Activated CD4-positive, alpha-beta memory T cell treated with anti-CD3 and anti-CD28 coated beads for 36 hours (primary cell): ENCODE measurements at places on chromosomes 16 and 17. TPM values are rescaled to one million over a fixed set of nuclear protein-coding genes. Genes with fewer than 3 reads are reported as not detected.

DNA sequence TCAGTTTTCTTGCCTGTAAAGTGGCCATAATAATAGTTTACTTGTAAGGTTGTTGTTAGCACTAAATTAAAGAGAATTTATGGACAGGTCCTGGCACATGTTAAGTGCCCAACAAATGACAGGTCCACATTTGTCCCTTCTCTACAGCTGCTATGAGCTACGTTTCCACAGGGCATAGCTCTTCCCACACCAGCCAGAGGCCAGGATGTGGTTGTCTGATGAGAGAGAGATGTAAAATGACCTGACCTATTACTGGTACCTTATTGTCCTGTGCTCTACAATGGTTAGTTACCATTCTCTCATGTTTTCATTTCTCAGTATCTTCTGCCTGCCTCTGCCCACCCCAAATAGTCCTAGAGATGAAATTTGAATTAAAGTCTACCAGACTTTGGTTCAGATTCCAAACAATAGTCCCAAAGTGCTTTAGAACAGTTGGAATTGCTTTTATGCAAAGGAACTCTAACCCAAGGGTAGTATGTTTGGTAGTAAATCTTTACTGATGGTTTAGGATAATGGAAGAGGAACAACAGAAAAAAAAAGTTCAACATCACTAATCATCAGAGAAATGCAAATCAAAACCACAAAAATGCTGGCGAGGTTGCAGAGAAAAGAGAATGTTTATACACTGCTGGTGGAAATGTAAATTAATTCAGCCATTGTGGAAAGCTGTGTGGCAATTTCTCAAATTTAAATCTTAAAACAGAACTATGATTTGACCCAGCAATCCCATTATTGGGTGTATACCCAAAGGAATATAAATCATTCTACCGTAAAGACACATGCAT, 57.1 kb upstream of the ANKFN1 start:
- DNase-seq, result no peak

DNA sequence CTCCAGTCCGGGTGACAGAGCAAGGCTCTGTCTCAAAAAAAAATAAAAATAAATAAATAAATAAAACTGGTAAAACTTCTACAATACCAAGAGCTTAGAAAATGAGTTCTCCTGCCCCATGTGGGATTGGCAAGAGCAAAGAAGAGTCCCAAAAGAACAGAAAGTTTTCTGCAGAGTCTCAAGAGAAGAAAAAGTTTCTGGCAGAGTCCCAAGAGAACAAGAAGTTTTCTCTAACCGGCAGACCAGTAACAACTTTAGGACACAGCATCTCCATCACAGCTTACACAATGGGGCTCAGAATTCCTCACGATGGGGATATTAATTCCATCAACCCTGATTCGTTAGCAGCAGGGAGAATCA, 1.1 kb downstream of the SLC39A11 start:
- DNase-seq, result no peak

- DNase-seq, result no peak
These were observed 14.0 kb downstream of the HSPB9 start for GRCh38 chr17:42136654-42137051.

- no peak for DNase-seq
These were observed 40.5 kb upstream of the SKAP1 start for GRCh38 chr17:48470388-48471034.

DNA sequence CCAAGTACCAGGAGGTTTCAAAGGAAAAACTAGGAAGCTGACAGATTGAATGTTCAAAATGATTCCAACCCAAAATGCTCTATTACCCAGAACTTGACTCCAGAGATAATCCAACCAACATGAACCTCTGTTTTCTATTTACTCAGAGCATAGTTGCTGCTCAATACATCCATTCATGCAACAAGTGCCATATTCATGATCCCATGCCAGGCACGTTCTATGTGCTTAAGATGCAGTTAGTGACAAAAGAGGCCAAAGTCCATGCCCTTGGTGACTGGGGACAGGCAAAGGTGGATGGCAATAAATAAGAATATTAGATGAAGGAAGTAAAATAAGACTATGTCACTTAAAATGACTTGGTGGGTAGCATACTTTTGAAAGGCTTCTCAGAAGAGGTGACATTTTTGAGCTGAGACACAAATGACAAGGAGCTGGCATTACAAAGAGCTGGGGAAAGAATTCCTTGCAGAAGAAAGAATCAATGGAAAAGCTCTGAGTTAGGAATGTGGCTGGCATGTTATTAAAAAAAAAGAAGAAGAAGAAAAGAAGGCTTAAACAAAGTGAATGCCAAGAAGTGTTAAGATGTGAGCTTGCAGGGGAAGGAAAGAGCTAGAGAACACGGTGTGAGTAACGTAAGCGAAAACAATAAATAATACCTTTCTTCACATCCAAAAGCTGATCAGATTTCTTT, 34.5 kb downstream of the TOX3 start:
- no peak for DNase-seq

GRCh38 chr17:70976447-70976846, 807.1 kb downstream of the KCNJ2 start:
- DNase-seq, result no peak

DNA sequence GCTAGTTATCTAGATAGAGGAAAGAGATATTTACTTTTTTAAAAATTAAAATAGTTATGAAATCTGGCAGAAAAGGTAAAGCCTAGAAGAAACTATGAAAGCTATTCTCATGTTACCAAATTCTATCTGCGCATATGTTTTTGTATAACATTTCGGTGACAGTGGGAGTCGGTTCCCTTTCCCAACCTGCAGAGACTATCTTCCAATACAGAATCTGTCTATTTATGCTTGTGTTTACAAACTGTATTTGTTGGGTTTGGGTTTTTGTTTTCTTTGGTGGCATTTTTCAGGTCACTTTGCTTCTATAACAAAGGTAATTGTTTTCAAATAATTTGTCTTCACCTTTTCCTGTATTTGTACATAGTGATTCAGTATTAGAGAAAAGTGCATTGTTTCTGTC, 69.8 kb downstream of the YPEL2 start:
- no peak for DNase-seq

DNA sequence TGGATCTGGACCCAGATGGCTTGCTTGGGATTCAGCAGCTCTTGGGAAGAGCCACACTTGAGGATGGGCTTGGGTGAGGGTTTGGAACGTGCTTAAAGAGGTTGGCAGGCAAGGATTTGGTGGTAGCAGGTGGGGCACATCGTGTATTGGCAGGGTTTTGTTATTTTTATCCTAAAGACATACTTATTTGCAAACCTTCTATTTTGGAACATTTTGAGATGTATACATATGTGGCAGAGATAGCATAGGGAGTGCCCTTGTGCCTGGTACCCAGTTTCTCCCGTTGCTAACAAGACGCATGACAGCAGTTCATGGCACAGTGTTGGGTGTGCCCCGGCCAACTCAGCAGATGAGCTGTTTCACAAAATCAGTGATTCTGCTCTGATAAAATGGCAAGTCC, 9.1 kb downstream of the BANP start:
- DNase-seq, result no peak

DNA sequence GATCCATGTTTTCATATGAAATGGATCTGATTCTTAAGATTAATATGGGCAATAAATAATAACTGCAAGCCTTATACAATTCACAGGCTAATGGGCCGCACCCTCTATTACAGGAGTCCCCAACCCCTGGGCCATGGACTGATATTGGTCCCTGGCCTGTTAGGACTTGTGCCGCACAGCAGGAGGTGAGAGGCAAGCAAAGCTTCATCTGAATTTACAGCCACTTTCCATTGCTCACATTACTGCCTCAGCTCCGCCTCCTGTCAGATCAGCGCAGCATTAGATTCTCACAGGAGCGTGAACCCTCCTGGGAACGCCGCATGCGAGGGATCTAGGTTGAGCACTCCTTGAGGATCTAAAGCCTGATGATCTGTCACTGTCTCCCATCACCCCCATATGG, 26.8 kb downstream of the METTL16 start:
- no peak for DNase-seq

- DNase-seq, result no peak
These were observed 554.0 kb upstream of the ZFHX3 start for GRCh38 chr16:73601911-73602310.

GRCh38 chr16:80189476-80190175, 351.2 kb upstream of the DYNLRB2 start:
- no peak for DNase-seq

GRCh38 chr17:41140360-41141131, at the start of gene KRTAP4-6:
TSS of gene KRTAP4-6 (minus strand) at chr17:41140544. CDS start at chr17:41140487, 57 bp downstream.
- no peak for DNase-seq

- no peak for DNase-seq
These were observed 154.4 kb upstream of the FOXF1 start for GRCh38 chr16:86355951-86356350.

NPIPB8 gene
- 0.27 TPM for total RNA-seq

KDM6B gene
- 49.6 TPM for total RNA-seq

DNA sequence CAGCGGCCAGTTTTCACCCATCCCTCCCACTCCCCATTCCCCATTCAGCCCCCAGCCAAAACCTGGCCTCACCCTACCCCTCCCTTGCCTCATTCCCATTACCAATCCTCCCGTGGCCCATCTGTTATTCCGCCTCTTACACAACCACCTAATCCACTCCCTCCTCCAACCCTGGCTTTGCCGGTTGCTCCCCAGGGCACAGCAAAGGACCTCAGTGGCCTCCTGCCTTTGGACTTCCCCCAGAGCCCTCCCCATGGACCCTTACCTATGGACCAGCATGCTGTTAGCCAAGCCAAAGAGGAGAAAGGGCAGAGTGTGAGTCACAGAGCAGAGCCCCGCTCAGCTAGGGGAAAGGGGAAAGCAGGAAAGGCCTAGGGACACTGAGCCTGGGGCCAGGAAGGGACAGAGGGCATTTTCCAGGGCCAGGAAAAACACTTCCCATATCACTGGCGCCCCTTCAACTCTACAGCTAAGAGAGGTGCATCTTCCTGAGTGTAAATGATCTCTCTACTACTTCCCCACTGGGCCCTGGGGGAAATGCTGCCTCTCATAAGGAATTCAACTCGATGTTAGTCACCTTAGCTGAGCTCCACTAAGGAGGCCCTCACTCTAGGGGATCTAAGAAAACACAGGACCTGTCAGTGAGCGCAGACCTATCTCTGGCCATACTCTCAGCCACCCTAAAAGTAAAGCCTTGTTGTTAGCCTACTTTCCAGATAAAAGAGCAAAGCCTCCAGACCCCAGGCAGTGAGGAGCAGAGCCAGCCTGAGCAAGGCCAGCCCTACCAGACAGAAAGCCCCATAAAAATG, 10.6 kb downstream of the PEMT start:
- DNase-seq, result no peak

DNA sequence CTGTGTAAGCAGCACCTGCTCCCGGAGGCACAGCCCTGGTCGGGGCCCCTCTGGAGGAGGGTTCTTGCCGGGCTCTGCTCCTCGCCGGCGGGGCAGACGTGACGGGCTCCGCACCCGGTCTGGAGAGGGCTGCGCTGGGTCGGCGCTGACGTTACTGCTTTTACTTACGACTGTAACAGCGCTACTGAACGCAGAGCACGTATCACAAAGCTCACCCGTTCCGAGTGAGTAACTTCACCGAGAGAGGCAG, 1.3 kb upstream of the RAB40C start:
- DNase-seq, result peak; percentile 77

DNA sequence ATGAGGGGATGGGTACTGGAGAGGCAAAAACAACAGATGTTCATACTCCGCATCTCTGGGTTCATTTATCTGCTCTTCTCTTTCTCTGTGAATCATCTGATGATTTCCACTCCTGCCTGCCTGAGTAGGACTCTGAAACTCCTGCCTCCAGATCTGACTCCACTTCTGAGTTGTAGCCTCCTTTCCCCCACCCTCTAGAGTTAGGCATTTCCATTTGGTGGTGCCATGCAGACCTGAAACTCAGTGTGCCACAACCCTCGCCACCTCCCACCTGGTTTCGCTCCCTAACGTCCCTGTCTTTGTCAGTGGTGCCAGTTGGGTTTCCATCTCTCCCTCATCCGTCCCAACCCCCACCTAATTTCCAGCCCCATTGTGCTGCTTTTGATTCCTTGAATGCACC, 126.2 kb downstream of the PRKCB start:
- DNase-seq, result peak; percentile 84

GRCh38 chr17:43540821-43541674, 5.1 kb downstream of the ETV4 start:
- DNase-seq, result no peak

GRCh38 chr16:48405907-48406306, 20.7 kb upstream of the SIAH1 start:
- DNase-seq, result no peak

FDXR gene
- total RNA-seq, result 18.1 TPM

GRCh38 chr16:71669926-71670536, 44.0 kb downstream of the MARVELD3 start:
- no peak for DNase-seq

DNA sequence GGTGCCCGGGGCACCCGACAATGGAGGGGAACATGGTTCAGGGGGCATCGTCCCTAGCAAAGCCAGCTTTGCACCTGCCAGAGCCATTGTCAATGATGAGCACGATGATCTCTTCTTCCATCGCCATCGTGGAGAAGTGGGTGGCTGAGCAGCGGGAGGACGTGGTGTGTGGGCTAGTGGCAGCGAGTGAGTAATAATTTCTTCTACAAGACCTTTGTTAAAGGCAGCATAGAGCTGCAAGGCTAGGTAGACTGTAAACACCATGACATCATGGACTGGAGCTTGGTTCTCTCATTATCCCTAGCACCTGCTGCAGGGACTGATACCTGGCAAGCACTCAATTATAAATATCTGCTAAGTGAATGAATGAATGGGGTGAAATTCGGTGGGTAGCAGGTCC, 6.7 kb upstream of the HEATR3 start:
- DNase-seq, result no peak

GAS2L2 gene
- not detected for total RNA-seq
